Right ventricle myocardium inferior (tissue), 1 donor: ENCODE measurements at places on chromosomes 1 and 21. TPM values are rescaled to one million over a fixed set of nuclear protein-coding genes. Genes with fewer than 3 reads are reported as not detected.

GRCh38 chr1:110248746-110249145 lies 38.6 kb downstream of the KCNC4 start:
- no peak for DNase-seq

- DNase-seq, result no peak
Measured at GRCh38 chr1:199834711-199835110, 192.8 kb upstream of the NR5A2 start.

The PCP4 gene
- 5.4 TPM for total RNA-seq

The SYNJ1 gene
- total RNA-seq, result 11.1 TPM

The TPTE gene
- not detected for total RNA-seq

DNA sequence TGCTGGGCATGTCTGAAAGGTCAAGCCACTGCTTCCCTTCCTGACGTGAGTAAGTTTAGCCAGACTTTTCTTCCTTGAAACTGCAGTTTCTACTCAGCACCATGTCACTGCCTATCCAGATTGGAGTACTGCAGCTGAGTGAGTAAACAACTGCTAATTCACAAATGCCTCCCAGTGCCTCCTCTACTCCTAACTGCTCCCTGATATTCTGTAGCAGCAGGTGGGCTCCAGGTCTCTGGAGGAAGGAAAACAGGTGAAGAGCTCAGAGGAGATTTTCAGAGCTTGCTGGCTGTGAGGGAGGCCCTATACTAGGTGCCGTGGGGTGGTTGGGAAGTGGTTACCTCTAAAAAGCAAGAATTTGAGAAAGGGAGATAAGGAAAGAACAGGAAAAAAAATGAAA lies 96.5 kb downstream of the KIF14 start:
- no peak for DNase-seq
